ENCODE measurements at places on chromosomes 7 and 10.

DNA sequence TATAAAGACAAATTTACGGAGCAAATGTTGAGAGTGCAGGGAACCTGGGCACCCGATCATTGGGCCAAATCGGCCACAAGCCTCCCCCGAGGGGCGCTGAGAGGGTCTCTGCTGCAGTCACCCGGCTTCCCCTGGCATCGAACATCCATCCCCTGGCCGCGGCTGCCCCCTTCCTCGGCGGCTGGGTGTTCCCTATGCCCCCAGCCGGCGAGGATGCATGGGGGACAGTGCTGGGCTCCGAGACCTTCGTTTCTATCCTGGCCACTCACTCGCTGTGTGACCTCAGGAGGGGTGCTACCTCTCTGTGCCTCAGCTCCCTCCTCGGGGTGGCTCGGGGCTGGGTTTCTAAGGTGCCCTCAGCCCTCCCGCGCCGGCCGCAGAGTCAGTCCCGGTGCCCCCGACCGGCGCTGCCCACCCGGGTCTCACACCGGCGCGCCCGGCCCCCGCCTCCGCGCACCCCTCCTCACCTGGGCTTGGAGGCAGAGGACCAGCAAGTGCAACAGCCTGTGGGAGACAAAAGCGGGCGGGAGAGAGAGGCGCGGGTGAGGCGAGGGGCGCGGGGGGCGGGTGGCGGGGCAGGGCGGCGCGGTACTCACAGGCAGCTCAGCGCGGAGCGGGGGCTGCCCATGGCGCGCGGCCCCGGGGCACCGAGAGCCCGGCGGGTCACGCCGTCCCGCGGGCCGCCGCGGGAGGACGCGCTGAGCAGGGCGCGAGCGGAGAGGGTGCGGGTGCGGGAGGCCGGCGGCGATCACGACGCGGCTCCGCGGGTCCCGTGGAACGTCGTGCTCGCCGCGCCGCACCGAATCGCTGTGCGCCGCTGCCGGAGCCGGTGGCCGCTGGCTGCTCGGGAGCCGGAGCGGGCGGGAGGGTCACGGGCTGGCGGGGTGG lies at the start of gene FGF8:
TSS of gene FGF8 (minus strand) at position 842 of the 888 bp plus-strand sequence. CDS start at position 628, 214 bp downstream.
- DNase-seq = no peak

GRCh38 chr7:38751416-38751815 lies 120.2 kb upstream of the AMPH start:
- no peak for DNase-seq

DNA sequence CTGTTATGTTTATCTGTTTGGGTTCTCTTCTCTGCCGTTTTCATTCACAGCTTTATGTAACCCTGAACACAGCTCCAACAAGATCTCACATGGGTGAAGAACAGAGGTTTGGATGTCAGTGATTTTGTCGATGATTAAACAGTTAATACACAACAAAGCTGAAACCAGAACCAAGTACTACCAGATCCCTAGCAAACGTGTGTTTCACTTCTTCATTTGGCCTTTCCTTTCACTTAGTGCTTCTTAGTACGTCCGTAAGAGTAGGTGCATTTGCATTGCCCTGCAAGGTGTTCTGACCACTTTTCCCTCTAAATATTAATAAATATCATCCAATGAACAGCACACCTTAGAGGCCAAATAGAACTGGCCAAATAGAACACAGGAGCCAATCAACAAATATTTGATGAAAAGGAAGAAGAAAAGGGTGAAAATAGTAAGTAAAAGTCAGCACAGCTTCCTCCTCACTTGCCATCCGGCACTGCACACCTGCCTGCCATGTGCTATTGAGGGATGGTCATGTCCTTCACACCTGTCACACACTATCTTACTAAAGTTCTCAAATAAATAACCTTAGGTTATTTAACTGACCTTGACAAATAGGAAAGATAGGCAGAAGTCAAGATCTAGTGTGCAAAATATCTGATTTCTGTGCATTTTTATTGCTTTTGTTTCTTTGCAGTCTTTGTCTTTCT lies 252.6 kb upstream of the ANKRD30A start:
- no peak for DNase-seq

DNA sequence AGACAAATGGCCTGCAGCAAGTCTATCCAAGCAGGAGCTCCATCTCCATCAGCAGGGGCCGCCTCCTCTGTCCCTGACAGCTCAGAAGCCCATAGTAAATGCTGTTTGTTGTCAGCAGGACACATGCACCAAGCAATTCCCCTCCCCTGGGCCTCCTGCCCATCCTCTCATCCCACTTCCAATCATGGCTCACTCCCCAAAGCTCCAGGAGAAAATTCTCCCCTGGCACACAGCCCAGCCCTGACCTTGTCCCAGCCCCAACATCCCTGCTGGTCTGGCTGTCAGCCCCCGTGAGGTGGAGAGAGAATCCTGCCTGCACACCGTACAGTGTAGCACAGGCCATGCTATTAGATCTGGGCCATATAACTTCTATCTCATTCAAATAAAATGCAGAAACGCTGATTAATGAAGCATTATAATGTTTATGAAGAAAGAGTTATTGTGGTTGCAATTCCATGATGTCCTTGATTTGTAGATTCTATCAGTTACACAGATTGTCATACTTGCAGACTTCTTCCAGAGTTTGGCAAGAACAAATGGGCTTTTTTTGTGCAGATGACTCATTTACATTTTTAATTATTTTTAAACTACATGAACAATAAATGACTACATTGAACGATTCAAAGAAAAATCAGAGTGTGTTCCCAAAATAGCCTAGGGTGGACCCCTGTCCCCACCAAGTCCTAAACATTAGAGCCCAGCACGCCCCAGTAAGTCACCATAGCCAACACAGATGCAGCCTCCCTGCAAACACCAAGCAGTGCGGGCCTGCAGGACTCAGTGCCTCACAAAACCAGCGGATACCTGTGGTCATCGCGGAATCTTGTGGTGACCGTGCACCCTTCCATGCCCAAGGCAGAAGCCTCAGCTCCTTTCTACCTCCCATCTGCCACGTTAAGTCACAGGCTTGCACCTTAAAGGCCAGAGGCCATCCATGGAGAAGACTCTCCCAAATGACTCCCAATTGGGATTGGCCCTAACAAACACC lies 70.1 kb downstream of the COBL start:
- DNase-seq = no peak

DNA sequence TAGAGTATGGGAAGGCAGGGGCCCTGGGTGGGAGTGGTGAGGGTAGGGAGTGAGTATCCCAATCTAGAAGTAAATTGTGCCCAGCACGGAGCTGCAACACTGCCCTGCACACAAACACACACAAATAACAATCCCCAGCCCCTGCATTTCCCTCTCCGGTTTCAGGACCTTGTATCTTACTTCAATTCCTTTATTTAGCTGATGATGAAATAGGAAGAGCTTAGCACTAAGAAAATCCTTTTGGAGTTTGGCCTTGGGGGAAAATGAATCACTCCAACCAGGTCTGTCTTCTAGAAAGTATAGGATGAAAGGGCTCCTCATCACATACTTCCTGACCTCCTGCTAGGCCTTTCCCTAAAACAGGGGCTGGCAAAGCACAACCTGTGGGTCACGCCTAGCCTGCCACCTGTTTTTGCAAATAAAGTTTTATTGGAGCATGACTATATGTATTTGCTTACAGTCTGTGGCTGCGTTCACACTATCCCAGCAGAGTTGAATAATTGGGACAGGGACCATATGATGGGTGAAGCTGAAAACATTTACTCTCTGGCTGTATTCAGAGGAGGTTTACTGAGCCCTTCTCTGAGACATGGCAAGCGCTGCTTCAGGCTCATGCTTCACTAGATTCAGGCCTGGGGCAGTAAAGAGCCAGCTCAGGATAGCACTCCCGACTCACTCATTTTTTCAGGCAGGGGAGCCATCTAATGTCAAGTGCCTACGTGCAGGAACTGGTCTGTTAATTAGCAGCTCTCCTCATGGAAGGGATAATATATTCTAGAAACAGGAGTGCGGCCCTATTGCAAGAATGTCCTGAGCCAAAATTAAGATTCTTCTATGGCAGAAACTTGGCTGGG lies 111.0 kb downstream of the EGFR start:
- DNase-seq = no peak

- no peak for DNase-seq
These were observed 511.9 kb upstream of the ZMIZ1 start for GRCh38 chr10:78556705-78557432.

GRCh38 chr7:130021105-130021834 lies 29.9 kb downstream of the ZC3HC1 start:
- DNase-seq = no peak

DNA sequence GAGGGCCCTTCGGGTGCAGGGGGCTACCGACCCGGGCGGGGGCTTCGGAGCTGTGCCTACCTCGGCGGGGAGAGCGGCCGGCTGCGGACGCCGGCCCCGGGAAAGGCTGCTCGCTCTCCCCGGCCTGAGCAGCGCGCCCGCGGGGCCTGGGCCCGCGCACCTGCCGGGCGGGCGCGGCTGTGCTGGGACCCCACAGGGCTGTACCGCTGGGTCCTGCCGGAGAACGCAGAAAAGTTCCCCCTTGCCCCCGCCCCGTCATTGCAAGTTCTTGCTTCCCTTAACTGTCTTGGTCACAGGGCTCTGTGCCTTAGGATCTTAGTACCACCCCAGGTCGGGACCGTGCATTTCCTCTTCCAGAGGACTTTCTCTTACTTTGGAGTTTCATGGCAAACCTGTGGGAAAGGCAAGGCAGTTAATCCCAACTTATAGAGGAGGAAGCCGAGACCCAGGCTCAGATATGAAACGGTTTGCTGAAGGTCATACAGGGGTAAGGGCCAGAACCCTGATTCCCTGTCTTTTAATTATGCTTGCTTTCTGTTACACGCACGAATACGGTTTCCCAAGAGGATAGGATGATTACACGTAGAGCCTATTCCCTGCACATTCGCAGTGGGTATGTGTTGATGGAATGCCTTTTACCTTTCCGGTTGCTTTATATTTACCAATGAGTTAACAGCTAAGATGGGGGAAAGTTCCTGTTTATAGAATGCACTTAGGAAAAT lies 652 bp downstream of the PCGF5 start:
- no peak for DNase-seq

GRCh38 chr10:78437407-78437768 lies 403.7 kb downstream of the RPS24 start:
- no peak for DNase-seq

- DNase-seq = no peak
These were observed 46.2 kb downstream of the SEM1 start for GRCh38 chr7:96663457-96663856.

- no peak for DNase-seq
These were observed 19.9 kb upstream of the HERPUD2 start for GRCh38 chr7:35714862-35715261.

DNA sequence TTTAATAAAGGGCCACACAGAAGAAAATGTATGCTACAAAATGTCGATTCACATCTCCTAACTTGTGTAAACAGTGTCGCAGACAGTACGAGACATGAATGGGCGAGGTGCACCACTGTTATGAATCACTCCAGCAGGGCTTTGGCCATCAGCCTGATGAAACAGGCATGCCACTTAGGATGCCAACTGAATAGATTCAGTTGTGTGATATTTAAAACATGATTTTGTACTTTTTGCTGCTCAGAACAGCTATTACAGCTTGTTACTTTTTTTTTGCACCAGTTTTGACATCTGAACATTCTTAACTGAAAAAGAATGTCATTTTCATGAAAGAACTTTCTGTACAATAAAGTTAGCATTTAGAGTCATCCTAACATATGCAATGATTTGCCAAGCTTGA lies 138.1 kb downstream of the VTI1A start:
- DNase-seq = no peak

GRCh38 chr10:20890009-20890408 lies 7.1 kb downstream of the NEBL start:
- no peak for DNase-seq

DNA sequence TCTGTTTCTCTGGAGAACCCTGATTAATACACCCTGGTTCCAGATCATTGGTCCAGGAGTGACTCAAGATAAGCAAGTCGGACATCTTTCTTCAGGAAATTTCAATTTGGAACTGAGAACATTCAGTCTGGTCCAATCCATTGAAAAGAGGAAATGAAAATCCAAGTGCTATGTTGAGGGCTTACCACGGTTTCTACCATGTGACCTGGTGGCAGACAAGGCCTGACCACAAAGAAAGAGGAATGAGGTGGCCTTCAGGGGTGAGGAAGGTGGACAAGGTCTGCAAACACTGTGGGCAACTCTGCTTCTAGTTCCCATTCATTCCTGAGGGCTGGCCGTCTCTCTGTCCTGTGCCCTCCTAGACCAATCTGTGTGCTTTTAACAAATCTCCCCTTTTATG lies 149.2 kb upstream of the GHITM start:
- no peak for DNase-seq

DNA sequence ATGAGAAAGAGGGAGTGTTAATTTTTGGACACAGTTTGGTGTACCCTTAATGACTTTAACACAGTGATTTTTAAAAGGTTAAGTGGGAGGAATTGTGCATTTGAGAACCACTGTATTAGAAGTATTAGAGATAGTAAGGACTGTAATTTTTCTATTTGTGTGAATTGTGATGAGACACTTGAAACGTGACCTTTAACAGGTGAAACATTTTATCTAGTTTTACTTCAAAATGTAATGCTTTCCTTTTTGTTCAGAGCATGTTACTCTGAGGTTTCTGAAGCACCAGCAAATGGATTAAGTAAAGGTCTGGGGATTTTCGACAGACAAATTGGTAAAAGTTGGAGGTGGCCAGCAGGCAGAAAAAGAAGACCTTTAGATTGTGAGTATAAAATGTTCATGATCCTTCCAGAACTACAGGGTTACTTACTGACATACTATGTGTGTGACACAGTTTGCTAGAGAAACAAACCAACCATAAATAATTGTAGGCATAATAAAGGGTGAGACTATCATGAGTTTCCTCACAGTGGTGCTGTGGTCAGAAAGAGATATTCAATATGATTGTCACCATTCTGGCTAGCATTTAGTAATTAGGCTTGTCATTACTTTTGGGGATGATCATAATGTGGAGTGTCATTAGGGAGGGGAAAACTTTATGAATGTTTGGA lies 26.1 kb downstream of the LCOR start:
- DNase-seq = no peak

DNA sequence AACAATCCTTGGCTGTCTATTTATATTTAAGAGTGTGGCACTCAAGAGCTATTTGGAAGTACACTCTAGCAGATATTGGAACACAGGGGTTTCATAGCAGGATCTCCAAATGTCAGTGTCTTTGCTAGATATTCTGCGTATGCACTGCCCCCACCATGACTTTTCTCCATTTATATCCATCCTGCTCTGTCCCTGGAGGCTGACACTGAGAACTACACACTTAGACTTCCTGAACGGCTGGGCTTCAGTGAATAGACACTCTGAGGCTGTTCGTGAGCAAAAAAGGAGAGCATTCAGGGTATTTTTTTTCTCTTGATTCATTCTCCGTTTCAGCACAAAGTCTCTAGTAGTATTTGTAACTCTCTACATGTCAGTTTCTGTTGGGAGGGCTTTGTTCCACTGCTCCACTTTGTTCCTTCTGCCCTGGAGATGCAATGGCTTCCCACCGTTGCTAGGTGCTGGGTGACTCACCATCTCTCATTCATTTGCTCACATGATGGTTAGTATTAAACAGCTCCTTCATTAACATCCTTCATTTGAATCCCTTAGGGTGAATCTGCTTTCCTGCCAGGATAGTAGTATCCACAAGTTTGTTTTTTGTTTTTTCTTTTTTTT lies 155.9 kb upstream of the SLC13A1 start:
- no peak for DNase-seq
